ENCODE measurements at places on chromosomes 4 and X.

- no peak for DNase-seq
These were observed 61.2 kb upstream of the DAPP1 start for GRCh38 chr4:99755223-99755944.

DNA sequence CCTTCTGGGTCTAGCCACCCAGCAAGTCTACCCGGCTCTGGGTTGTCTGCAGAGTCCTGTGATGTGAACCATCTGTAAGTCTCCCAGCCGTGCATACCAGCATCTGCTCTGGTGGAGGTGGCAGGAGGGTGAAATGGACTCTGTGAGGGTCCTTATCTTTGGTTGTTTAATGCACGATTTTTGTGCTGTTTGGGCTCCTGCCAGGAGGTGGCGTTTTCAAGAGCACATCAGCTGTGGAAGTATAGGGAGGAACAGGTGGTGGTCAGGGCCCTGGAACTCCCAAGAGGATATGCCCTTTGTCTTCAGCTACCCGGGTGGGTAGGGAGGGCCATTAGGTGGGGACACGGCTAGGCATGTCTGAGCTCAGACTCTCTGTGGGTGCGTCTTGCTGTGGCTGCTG lies 66.5 kb upstream of the ZFP42 start:
- DNase-seq: no peak

- DNase-seq: no peak
These were observed 21.1 kb downstream of the SLC25A53 start for GRCh38 chrX:104135677-104136076.

- DNase-seq: no peak
These were observed 42.0 kb downstream of the CBLL2 start for GRCh38 chrX:22314692-22315091.
